Stimulated activated CD8-positive, alpha-beta memory T cell treated with anti-CD3 and anti-CD28 coated beads, Interleukin-15, amount 100 ng/mL, for 24 hours (primary cell): ENCODE measurements at places on chromosomes 5 and 9.

GRCh38 chr9:124684169-124684568, 86.9 kb downstream of the NR6A1 start:
- no peak for DNase-seq

DNA sequence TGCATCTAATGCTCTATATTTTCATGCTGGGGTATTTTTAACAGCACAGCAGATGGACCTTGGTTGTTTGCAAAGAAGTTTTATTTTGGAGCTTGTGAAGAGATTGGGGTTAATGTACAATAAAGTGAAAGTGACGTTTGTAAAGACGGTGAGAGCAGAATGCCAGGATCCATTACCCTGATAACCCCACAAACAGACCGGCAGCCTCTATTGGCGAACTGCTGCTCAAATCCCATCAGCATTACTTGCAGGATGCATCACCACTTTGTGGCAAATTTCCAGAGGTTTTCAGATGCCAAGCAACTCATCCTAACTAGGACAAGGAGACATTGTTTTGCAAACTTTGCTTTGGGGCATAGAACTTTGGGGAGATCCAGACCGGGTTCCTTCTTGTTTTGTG, 383.3 kb upstream of the ZNF462 start:
- no peak for DNase-seq

GRCh38 chr9:29999645-30000044, 2384.8 kb upstream of the ACO1 start:
- no peak for DNase-seq

DNA sequence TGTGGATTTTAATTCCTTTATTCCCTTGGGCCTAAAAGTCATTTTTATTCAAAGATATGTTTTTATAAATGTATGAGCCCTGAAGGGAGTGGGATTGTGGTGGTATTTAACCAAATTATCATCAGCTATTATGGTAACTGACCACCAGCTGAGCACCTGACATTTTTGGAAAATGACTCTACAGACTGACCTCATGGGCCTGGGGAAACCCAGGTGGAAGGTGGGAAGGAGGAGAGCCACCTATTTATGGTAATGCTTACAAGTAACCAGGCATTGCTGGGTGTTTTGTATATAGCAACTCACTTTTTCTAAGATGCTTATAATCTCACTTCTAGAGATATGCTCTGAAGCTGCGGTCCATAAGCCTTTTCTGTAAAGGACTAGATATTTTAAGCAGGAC, 22.3 kb upstream of the NFIB start:
- DNase-seq = no peak

DNA sequence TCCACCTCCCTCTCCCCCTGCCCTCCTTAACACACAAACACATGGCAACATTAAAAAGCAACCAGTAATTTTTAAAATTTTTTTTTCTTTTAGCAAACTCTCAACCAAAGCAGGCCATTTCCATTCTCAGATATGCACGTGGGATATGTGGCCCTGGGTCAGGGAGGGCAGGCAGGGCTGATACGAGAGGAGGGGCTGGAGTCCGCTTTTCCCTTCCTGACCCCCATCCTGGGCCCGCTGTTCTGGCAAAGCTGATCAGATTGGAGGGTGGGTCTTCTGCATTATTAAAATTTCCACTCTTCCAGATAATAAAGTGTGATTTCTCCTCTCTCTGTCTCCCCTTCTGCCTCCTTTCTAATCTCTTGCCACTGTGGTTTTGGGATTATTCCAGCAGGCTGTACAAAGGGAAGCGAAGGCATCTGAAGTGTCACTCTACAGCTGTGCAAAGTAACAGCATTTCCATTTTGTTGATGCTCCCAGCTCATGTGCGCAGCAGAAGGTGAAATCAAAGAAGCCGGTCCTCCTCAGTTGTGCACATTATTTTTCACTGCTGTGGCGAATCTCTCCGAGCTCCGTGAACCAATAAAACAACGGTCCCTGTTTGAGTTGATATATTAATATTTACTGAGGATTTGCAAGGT, 12.0 kb downstream of the IRX1 start:
- DNase-seq = no peak

DNA sequence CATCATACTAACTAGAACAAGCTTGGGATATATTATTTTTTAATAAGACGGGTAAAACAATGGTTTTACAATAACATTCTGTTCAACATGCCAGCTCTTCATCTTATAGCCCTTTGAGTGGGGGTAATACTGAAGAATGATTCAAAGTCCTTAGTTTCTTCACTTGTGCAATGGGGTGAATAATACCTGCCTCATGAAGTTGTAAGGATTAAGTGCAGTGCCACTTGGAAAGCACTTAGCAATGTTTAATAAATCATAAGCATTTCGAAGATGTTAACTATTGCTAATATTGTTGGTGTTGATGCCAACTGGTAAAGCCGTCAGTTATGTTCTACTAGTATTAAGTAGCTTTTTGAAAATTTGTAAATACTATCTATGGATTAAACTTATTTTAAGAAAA, 38.0 kb downstream of the TNPO1 start:
- DNase-seq = no peak

DNA sequence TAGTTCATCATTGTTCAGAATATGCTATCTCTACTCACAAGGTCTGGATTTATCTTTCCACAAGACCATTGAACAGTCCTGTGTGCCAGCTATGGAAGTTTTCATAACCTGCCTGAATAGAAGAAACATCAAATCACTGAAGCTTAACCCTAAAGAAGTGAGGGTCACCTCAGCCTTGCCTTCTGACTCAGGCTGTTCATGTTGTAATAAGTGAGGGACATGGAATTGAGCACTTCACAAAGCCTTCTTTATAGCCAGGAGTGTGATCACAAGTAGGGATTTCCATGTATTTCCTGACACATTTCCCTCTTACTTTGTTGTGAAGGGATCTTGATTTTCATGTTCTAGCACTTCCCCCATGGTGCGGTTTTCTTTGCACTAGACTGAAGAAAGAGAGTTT, 577.5 kb upstream of the WWC1 start:
- DNase-seq = no peak

GRCh38 chr9:127846443-127847177, 7.8 kb downstream of the ENG start:
- DNase-seq = no peak

DNA sequence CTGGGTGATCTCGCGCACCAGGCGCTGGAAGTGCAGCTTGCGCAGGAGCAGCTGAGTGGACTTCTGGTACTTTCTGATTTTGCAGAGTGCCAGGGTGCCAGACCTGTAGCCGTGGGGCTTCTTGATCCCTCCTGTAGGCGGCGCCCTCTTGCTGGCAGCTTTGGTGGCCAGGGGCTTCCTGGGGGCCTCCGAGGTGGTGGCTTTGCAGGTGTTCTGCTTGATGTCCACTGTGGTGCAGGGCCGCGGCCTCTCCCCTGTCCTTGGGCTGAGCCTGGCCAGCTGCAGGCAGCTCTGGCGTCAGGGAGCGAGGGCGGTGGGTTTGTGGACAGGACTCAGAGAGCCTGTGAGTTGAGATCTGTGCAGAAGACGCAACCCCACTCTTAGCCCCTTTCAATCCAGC, 36.1 kb downstream of the TAF11L14 start:
- no peak for DNase-seq

GRCh38 chr9:96302021-96302420, at the start of gene HSD17B3:
HSD17B3 (minus strand) TSS chr9:96302176; CDS start chr9:96302104, 72 bp downstream.
- DNase-seq = no peak

DNA sequence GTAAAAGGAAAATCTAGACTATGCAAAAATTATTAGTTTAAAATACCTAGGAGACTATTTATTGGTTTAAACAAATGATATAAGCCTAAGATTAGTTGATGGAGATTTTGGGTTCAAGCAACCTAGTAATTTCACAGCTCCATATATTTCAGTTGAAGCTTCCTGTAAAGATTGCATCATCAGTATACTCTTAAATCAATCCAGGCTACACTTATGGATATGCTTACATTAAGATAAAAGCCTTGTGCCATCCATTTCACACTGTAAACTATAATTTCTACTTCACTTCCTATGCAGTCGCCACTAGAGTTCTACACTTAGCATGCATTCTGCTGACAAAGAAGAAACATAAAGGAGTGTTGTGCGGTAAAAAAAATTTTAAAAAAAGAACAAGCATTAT, 7.3 kb upstream of the LIX1 start:
- DNase-seq = no peak

DNA sequence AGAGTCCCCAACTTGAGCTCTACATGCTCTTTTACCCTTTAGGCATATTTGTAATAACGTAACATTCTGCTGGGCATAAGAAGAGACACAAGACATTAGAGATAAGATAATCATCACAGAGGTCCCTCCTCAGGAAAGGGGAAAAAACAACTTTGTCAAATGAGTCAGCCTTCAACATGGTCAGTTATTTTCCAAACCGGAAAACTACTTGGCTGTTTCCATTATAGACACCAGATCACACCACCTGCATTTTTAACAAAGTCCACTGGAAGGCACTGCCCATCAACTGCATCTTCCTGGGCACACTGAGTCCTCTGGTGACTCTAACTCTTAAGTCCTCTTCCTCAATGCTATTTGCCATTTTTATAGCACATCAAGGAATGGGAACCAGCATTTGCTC, 221.8 kb downstream of the FAM114A2 start:
- DNase-seq = no peak

DNA sequence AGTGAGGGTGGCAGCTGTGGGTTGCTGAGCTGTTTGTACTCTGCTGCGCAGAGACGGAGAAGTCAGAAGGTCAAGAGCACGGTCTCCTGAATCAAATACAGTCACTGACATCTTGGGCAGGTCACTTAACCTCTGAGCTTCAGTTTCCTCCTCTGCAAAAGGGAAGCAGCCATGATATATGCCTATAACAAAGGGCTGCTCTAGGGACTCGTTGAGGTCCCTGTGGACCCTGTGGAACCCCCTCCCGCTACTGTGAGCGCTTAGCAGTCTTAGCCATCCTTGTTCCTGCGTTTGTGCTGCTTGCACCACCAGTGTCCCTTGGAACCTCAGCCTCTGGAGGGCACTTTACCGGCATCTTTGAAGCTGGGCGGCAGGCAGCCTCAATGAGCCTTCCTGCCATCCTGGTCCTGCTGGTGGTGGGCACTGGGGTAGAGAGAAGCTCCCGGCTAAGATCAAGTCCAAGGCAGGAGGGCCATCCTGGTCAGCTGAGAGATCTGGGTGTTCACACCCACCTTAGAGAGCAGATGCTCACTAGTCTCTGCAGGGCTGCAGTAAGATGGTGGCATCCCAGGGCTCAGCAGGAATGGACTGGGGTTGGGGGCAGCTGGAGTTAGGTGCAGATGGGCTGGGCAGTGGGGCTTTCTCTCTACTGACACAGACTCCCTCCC, 8.7 kb downstream of the JADE2 start:
- DNase-seq = no peak

GRCh38 chr5:68251804-68252522, 36.4 kb downstream of the PIK3R1 start:
- DNase-seq = no peak

DNA sequence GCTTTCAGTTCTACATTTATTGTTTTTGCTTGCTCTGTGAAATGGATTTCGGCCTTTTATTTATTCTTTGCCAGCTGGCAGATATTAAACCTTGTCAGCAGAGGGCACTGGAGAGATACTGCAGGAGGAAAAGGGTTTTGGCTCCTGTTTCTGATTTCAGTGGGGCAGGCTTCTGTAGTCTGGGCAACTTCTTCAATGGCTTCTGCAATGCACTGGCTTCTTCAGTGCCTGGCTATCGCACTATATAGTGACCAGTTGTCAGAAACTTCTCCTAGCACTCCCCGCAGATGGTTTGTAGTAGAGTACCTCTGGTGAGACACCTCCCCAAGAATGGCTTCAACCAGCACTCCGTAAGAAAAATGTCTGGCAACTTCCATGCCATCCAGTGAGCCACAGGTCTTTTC, 3.2 kb upstream of the NFX1 start:
- DNase-seq = no peak

- DNase-seq = no peak
Measured at GRCh38 chr5:168947212-168947868, 353.6 kb downstream of the SLIT3 start.

- DNase-seq = no peak
Measured at GRCh38 chr5:112239996-112240395, 179.1 kb downstream of the EPB41L4A start.
